Stimulated activated naive B cell treated with anti-CD40 and anti-IgM and Interleukin-4, amounts not matched to agents 10 μg/mL and 1 μg/mL and 100 μg/mL, for 72 hours (primary cell): ENCODE measurements at places on chromosomes 5 and 9.

DNA sequence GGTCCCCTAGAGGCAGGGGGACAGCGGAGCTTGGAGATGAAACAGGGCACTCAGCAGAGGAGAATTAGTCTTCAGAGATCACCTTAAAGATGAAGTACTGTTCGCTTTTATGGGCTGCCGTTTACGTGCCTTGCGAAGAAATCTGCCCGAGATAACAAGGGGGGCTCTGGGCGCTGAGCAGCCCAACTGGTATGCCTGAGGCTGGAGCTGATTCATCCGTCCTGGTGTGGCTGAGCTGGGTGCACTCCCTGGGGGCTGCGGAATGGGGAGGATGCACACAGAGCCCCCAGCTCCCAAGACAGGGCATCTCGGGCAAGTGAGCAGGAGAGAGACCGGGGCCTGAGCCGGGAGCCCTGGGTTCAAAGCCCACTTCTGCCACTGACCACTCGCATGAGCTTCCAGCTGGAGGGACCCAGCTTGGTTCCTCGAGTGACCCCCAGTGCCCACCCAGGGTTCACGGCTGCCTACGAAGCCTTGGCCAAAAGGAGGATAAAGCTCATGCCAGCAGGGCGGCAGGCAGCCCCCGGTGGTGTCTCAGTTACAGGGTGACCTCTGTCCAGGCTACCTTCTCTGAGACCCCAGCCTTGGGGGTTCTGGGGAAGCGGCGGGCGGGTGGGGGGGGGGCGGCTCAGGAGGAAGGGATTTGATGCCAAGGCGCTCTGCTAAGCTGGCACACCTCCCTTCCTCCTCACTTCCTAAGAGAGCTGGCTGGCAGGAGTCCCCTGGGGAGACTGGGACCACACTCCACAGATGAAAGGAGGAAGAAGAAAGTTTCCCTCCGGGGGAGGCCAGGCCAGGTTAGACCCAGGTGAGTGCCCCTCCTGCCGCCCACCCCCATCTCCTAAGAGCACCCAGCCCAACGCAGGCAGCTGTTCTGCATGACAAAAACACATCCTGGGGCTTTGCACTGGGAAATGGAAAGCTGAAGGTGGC is 5.7 kb downstream of the FIBCD1 start:
- H3K4me1 ChIP-seq = peaks cover 46% of the 10 kb centered on the region
- H3K4me3 ChIP-seq = no peak overlapping the region
- no peak overlapping the region for H3K27ac ChIP-seq
- H3K36me3 ChIP-seq = no peaks in the 10 kb centered on the region
- H3K27me3 ChIP-seq = peaks cover 55% of the 10 kb centered on the region

DNA sequence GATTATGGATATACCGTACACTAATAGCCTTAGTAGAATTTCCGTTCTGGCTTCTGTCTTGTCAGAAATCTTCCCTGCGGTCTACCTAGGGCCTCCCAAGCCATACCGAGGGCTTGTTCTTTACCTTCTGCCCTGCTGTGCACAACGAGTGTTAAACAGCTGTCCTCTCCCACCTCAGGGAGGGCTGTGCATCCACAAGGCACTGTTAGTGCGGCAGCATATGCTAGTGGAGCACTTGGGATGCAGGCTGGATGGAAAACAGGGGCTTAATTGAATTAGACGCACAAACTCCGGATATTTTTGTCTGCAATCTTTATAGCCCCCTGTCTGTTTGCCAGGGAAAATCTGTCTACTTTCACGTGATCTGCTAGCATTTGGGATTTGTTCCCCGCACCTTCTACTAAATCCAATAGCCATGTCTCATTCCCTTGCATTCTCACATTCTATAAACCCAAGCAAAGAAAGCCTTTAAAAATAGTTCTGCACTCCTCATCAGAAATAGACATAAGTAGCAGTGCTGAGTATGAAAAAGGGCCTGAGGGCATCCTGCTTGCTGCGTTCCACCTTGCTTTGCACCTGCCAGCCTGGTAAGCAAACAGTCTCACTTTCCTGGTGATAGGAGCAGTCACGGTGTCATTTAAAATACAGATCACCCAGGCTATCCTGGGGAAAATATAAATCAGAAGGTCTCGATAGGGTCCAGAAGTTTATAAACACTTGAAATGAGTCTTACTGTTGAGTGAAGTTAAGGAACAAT is 382.6 kb downstream of the RASEF start:
- peaks cover 2% of the 10 kb centered on the region for H3K4me1 ChIP-seq
- DNase-seq = no peak
- no peaks in the 10 kb centered on the region for H3K36me3 ChIP-seq
- H3K27ac ChIP-seq = no peak overlapping the region
- no peak overlapping the region for H3K4me3 ChIP-seq
- no peaks in the 10 kb centered on the region for H3K27me3 ChIP-seq

- H3K36me3 ChIP-seq = no peaks in the 10 kb centered on the region
- no peak overlapping the region for H3K27ac ChIP-seq
- no peak overlapping the region for H3K4me3 ChIP-seq
- DNase-seq = no peak
- H3K4me1 ChIP-seq = no peaks in the 10 kb centered on the region
Measured at GRCh38 chr5:120358949-120359348, 105.2 kb upstream of the PRR16 start.

GRCh38 chr5:68251386-68251785 is 35.8 kb downstream of the PIK3R1 start:
- peaks cover 13% of the 10 kb centered on the region for H3K36me3 ChIP-seq
- H3K4me1 ChIP-seq = peaks cover 85% of the 10 kb centered on the region
- no peak for DNase-seq
- H3K4me3 ChIP-seq = no peak overlapping the region
- no peaks in the 10 kb centered on the region for H3K27me3 ChIP-seq

DNA sequence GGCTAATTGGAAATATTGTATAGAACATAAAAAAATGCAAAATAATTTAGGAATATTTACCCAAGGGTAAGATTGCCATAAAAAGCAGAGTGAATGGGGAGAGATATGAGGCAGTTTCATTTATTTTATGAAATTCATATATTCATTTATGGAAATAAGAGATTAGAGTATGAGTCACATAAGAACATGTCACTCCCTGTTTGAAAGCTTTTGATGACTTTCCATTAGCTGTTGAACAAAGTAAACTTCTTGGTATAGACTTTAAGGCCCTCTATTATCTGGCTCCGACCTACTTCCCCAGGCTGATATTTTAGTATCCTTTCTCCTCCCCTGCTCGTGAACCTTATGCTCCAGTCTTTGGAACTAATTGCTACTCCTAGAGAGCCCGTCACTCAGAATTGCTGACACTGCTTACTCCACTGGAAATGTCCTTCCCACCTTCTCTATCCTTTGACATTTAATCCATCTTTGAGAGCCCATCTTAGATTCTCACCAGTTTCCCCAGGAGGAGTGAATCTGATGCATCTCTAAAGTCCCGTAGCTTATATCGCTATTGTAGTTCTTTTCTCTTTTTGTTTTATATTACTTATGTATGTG is 8.9 kb upstream of the ACTBL2 start:
- no peak for DNase-seq
- H3K27me3 ChIP-seq = peaks cover 10% of the 10 kb centered on the region
- no peak overlapping the region for H3K27ac ChIP-seq
- H3K4me3 ChIP-seq = no peak overlapping the region

DNA sequence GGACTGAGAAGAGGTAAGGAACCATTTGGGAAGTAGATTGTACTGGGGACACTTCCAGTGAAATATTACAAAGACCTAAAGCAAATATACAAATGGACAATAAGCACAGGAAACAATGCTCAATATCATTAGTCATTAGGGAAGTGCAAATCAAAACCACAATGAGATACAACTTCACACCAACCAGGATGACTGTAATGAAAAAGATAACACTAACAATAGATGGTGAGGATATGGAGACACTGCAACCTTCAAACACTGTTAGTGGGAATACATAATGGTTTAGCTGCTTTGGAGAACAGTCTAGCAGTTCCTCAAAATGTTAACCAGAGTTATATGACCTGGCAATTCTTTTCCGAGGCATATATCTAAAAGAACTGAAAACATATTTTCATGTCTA is 149.7 kb downstream of the TRPM3 start:
- no peak for DNase-seq
- H3K27ac ChIP-seq = no peak overlapping the region
- no peaks in the 10 kb centered on the region for H3K36me3 ChIP-seq
- no peak overlapping the region for H3K4me3 ChIP-seq

DNA sequence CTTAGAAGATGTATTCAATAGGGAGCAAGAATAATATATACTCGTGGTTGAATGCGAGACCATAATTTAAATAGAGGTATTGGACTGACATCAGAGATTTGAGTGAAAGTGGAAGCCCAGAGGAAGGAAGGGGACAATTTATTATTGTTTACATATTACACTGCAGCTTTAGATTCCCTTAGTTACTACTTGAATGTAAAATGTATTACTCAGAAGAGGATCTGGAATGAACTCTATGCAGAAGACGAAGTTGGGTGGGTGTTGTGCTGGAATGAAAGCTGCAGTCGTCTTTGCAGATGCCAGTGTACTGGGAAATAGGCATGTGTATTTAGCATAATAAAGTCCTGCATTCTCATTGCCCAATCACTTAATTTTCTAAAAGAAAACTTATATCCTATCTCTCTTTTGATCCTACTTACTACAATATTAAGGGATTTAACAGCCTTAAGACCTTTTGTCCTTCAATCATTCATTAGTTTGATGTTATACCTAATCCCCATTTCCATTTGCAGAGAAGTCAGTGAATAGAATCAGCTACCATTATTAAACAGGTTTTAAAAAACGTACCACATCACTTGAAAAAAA is 570.7 kb upstream of the WWC1 start:
- no peak overlapping the region for H3K27ac ChIP-seq
- H3K4me1 ChIP-seq = no peaks in the 10 kb centered on the region
- no peak overlapping the region for H3K4me3 ChIP-seq
- DNase-seq = no peak
- no peaks in the 10 kb centered on the region for H3K27me3 ChIP-seq

DNA sequence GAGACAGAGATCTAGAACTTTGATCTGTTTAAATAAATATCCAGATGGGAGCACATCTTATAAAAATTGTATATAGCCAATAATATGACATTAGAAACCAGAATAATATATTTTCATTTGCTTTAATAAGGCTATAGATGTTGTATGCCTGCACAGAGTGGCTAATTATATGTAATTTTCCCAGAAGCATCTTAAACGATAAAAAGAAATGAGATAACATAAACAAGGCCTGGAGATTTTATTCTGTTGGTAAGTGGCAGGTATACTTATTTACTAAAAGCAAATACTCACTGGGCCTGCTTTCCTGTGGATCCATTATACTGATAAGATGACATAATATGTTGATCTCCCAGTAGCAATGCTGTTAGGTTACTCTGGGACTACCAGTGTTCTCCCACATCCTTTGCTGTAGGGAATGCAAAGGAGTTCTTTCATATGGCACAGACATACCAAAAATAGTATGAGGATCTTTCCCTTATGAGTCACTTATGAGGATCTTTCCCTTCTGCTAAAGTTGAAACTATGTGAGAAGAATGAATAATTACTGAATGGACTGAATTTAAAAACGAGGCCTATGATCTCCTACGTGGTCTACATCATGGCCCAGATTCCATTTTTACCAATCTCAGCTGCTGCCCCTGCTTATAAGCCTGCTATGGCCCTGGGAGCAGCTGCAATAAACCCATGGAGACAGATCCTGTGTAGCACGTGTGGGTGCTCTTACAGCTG is 112.1 kb downstream of the NUDT12 start:
- H3K27ac ChIP-seq = no peak overlapping the region
- H3K27me3 ChIP-seq = no peaks in the 10 kb centered on the region
- no peak for DNase-seq

DNA sequence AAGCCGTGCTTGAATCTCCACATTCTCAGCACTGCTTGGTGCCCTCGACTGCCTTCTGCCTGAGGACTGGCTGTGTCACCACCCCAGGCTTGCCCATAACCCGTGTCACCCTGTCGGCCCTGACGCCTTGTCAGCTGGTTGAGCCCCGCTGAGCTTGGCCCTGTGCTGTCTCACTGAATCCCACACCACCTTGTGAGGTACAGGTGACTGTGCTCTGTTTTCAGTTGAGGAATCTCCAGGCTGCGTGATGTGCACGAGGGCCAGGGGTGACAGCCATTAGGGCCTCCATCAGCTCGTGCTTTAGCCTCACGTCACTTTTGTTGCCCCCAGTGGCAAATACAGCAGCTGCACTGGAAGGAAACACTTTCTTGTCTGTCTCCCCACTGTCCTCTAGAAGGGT is 90.7 kb downstream of the CACNA1B start:
- H3K27ac ChIP-seq = no peak overlapping the region
- no peaks in the 10 kb centered on the region for H3K36me3 ChIP-seq
- DNase-seq = no peak
- H3K4me1 ChIP-seq = no peaks in the 10 kb centered on the region

DNA sequence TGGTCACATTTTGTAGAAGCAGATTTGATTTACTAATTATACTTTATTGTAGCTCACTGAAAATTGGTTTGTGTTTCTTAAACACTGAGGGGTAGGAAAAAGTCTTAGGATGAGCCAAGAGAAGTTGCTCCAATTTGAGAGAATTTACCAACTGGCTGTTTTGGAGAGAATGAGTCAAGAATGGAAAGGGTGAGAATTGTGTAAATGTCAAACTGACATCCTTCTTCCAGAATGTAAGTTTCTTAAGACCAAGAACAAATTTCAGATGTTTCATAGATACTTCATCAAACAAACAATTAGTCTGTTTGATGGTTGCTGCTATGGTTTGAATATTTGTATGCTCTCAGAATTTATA is 106.2 kb upstream of the TXNDC8 start:
- H3K4me3 ChIP-seq = no peak overlapping the region
- H3K27me3 ChIP-seq = peaks cover 13% of the 10 kb centered on the region

- H3K4me1 ChIP-seq = peaks cover 27% of the 10 kb centered on the region
- peak overlapping the region; percentile 93 for H3K4me3 ChIP-seq
- peak overlapping the region; percentile 94 for H3K27ac ChIP-seq
Measured at GRCh38 chr5:6634306-6634705, 1.1 kb downstream of the SRD5A1 start.

DNA sequence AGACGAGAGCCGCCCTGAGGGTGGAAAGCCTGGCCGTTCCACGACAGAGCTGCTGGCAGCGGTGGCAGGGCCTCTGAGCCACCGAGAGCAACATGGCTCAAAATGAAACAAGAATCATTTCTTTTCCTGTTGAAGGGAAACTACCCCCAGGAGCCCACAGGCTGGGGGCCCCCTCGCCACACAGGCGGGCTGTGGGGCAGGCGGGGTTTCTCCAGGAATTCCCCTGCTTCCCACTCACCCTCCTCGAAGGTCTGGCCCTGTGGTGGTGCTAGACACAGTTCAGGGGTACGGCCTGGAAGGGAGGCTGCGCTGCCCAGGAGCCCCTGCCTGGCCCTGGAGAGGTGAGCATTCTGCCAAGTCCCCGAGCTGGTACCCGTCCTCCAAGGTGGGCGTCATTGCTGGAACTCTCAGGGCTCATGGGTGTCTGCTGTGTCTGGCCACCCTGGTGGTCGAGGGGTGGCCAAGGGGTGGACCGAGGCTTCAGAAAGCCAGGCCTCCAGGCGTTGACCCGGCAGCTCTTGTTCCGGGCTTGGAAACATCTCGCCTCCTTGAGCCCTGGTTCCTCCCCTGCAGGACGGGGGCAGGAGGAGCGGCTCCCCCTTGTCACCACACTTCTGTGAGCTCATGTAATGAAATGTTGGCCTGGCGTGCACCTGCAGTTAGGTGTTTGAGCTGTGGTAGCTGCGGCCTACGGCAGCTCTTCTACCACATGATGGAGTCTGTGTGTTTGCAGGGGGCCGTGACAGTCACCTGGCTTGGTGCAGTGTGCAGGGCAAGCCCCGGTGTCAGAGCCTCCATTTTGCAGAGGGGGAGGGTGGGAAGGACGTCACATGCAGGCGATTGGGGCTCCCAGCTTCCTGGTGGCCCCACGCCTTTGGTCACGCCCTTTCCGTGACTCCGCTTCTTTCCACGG is 65.3 kb downstream of the RXRA start:
- H3K4me3 ChIP-seq = peak overlapping the region; percentile 66
- H3K27ac ChIP-seq = peak overlapping the region; percentile 98
- peaks cover 5% of the 10 kb centered on the region for H3K36me3 ChIP-seq
- H3K4me1 ChIP-seq = peaks cover 85% of the 10 kb centered on the region
